Foreskin fibroblast (primary cell): ENCODE measurements at places on chromosomes 2 and 18.

- DNase-seq = no peak
These were observed 7.4 kb upstream of the TMEM87B start for GRCh38 chr2:112047537-112048235.

- DNase-seq = peak; percentile 12
These were observed 83.9 kb upstream of the PKDCC start for GRCh38 chr2:41963661-41964525.

DNA sequence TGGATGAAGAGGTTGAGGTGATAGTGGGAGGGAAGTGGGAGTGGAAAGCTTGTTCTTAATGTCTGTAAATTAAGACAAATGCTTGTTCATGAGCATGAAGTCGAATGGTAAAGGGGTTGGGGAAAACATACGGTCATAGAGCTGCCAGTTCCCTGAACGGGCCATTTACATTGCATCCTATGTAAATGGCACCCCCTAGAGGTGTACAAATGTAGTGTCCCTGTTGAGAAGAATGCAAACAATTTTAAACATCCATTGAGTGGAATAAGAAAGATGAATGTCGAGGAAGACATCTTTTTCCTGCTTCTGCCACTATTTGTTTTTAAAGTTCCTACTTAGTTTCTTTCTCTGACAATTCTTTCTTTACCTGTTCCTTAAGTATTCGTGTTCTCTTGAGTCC lies 155.7 kb downstream of the RDH14 start:
- no peak for DNase-seq

DNA sequence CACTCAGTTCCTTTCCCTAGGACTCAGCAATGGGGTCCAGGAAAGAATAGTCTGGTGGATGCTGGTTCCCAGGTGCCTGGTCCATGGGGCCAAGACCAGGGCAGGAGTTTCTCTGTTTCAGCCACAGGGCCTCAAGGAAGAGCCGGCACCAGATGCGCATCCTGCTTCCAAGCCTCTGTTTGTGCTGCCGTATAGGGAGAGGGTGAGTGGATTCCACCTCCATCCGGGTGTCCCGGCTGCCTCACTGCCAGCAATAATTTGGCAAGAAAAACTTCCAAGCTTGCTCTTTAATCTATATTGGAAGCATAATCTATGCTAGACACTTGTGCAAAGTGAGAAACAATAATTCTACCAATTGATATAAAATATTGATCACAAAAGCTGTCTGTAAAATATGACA lies 261.2 kb upstream of the HS6ST1 start:
- no peak for DNase-seq

DNA sequence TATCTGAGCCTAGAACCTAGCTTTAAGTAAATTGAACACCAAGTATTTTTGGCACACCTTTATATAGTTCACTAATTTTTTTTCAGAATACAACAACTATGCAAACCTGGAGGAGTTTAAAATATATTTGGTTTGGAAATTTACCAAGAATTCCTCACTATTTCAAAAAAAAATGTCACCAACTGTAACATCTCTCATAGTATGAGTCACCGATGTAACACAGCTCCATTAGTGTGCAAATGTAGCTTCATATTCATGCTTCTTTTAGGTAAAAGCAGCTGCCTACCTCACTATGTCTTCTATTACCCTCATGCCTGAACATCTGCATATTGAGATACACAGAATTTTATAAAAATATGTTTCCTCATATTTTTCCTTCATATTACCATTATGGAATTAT lies 80.5 kb downstream of the NRXN1 start:
- DNase-seq = peak; percentile 43

DNA sequence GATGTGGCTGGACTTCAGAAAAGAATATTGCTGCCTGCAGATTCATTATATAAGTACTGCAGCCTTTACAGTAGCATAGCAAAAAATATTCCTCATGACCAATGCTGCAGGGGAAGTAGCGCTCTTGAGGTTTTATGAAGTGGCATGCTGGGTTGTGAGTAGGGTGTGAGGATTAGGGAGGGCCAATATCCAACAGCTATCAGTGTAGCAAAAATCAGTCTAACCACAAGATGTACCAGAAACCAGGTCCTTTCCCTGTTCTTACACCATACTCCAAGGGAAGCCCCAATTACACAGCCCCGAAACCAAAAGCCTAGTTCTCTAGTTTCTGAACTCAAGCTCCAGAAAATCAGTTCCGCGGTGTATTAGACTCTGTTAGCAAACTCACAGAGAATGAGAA lies 1082.2 kb upstream of the DDX18 start:
- DNase-seq = no peak

- no peak for DNase-seq
These were observed 310.8 kb downstream of the TGIF1 start for GRCh38 chr18:3760741-3761140.

DNA sequence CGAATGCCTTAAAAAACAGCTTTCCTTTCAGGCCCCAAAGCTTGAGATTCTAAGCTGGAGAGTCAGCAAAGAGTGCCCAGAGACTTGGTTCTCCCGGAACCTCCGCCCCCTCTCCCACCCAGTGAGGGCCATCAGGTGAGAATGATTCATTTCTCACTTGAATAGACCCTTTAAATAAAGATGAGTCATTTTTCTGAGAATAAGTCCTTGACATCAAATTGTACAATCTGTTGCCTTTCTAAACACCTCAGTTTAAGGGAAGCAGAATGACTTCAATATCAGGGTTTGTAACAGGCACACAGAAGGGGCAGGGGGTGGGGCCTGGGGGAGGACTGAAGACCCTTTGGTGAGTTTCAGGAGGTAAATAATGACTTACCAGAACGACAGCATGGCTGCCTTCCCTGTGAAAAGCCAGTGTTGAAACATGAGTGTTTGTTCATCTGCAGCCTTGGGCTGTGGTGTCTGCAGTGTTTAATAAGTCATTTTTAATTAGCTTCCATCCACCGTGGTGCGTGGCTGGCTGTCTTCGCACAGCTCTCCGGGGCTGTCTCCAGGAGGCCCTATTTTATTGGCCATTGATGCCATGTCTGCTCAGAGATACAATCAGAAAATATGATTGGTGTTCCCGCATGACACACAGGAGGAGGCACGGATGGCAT lies 134.9 kb upstream of the ZNF236 start:
- peak; percentile 15 for DNase-seq

DNA sequence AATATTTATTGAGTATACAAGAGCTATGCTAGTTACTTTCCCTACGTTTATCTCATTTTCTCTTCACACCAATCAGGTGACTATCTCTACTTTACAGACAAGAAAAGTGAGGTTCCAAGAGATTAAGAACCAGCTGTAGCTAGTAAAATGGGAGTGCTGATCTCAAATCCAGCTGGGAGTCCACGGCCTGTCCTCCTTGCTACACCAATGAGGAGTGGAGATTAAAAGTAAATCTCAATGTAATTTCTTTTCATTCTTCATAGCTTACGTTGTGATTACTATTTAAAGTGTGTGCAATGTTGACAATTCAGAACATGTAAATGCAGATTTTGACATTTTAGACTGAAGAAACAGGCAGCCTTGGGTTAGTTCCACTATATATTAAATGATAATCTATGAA lies 53.9 kb upstream of the NRP2 start:
- DNase-seq = no peak

GRCh38 chr2:144935736-144936135 lies 415.8 kb upstream of the ZEB2 start:
- no peak for DNase-seq

- DNase-seq = no peak
These were observed 211.4 kb upstream of the LRRTM1 start for GRCh38 chr2:80515964-80516363.

DNA sequence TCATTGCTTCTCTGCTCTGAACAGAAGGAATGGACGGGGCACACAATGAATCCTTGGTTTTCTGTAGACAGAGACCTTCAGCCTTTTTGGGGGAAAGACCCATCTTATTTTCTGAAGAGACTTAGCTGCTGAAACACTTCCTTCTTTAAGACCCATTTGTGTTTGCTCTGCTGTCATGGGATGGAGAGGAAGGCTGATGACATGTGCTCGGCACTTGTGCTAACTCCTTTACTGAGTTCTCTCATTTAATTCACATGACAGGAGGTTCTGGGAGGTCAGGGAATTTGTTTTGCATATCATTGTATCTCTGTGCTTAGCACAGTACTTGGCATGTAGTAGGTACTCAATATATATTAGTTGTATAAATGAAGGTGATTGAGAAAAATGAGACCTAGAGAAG lies 39.0 kb downstream of the OXER1 start:
- no peak for DNase-seq

GRCh38 chr2:208415255-208415654 lies 8.7 kb downstream of the PTH2R start:
- no peak for DNase-seq

GRCh38 chr2:136436936-136437335 lies 319.0 kb upstream of the CXCR4 start:
- no peak for DNase-seq

DNA sequence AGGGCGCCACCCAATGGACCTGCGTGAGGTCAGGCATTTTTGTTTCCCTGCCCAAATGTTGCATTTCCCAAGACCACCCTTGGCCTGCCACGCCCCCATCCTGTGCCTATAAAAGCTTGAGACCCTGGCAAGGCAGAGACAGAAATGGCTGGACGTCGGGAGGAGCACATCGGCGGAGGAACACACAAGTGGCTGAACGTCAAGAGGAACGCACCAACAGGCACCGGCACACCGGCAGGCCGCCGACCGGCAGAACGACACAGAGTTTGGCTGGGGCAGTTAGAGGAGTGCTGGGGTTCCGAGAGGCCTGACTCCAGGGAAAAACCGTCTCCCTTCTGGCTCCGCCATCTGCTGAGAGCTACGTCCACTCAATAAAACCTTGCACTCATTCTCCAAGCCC lies 35.9 kb downstream of the DCDC2C start:
- no peak for DNase-seq

- peak; percentile 81 for DNase-seq
These were observed 768.9 kb downstream of the SLC4A3 start for GRCh38 chr2:220396287-220396686.

GRCh38 chr2:75655861-75656260 lies 9.3 kb downstream of the MRPL19 start:
- DNase-seq = no peak

- peak; percentile 88 for DNase-seq
These were observed 1.1 kb downstream of the GLI2 start for GRCh38 chr2:120736624-120737339.

GRCh38 chr18:23183411-23184150 lies 48.3 kb downstream of the CABLES1 start:
- peak; percentile 68 for DNase-seq

- DNase-seq = no peak
These were observed 539.5 kb downstream of the RNF144A start for GRCh38 chr2:7456762-7457161.

DNA sequence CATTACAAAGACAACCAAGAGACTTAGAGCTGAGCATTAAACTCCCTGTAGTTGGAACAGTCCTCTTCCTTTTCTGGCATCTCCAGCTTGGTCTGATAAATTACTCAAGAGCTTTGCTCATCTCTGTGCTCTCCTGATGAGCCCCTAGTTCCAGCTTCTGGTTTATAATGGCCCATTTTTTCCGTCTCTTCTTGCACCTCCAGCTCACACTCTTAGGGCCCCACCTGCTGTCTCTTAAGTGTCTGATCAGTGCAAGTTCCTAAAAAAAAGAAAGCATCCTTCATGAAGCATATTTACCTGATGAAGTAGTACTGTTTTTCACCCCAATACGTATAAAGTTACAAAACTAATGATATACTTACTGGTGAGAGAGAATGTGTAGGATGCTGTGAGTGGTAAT lies 822.9 kb downstream of the RNF144A start:
- DNase-seq = no peak

GRCh38 chr18:63301434-63301833 lies 18.1 kb downstream of the BCL2 start:
- no peak for DNase-seq

GRCh38 chr18:77658299-77658662 lies 408.6 kb downstream of the GALR1 start:
- DNase-seq = no peak

- no peak for DNase-seq
These were observed 30.5 kb downstream of the DDX1 start for GRCh38 chr2:15622214-15622613.

GRCh38 chr2:28895189-28895893 lies 874 bp downstream of the WDR43 start:
- DNase-seq = peak; percentile 62

- DNase-seq = no peak
These were observed 24.3 kb upstream of the REL start for GRCh38 chr2:60857056-60857455.

DNA sequence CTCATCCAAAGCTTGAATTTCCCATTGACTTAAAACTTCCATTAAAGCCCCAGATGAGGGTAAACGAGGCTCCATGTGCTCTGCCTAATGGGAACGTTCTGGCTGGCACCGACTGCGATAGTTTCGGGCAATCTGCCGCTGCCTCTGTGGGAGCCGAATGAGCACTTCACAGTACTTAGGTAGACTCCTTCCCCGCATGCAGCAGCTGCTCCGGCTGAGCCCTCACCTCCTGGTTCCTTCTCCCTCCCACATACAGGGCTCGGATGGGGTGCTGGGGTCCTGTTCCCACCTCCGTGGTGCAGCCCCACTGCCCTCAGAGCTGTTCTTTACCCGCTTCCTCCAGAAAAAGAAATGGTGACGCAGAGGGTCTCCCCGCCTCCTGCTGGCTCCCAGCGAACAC lies 476.5 kb upstream of the SALL3 start:
- DNase-seq = no peak

DNA sequence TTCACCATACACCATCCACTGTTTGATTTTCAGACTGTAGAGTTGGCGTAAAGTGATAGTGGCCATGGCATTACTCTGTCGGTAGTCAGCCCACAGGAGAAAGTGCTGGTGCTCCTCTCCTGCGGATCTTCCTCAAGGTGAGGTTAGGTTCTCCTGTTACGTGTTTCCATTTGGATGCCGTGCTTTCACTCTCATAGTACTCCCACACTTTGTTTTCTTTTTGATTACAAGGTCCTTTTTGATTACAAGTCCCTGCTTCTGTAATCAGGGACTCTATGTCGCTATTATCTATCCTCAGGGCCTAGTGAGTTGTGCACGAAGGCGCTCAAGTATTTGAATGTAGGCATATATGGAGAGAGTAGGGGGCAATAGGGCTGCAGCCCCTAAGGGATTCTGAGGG lies 4.3 kb downstream of the TAF4B start:
- DNase-seq = no peak

- no peak for DNase-seq
These were observed 48.5 kb upstream of the ZNF638 start for GRCh38 chr2:71283131-71283530.

DNA sequence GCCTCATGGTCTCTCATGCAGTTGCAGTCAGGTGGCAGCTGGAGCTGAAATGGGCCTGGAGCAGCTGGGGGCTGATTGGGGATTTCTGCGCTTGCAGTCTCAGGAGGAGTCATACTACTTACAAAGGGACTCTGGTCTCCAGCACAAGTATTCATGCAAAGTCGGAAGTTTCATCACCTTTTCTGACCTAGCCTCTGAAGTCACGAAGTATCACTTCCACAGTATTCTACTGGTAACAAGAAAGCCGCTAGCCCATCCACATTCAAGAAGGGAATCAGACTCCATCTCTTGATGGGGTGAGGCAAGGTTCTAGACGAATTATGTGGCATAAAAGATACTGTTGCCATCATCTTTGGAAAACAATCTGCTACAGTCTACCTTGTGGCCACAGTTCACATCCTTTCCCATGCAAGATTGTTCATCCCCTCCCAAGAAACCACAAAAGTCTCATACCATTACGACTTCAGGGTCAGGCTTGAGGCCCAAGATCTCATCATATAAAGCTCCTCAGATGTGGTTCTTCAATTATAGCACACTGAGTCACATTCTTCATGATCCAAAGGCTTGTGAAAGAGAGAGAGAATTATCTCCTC lies 95.3 kb downstream of the SMC6 start:
- DNase-seq = peak; percentile 78

- no peak for DNase-seq
These were observed 229.3 kb downstream of the TGIF1 start for GRCh38 chr18:3679241-3679640.
